Glomerular endothelial cell (primary cell): ENCODE measurements at places on chromosomes 2 and 18. TPM values are rescaled to one million over a fixed set of nuclear protein-coding genes. Genes with fewer than 3 reads are reported as not detected.

ANO7 gene
- 0.68 and 1.4 TPM in 2 replicates for total RNA-seq

SLC9A2 gene
- total RNA-seq, result 0.06 TPM in 1 of 2 replicates, not detected in the other

VRK2 gene
- total RNA-seq, result 24.6 and 25.8 TPM in 2 replicates

CHN1 gene
- 19.3 and 25.1 TPM in 2 replicates for total RNA-seq

FAM237A gene
- total RNA-seq, result not detected in 2 replicates

FBXO48 gene
- total RNA-seq, result 0.19 and 0.64 TPM in 2 replicates

IKZF2 gene
- 0.92 and 3.3 TPM in 2 replicates for total RNA-seq

MTA3 gene
- 29.0 and 37.2 TPM in 2 replicates for total RNA-seq

PMS1 gene
- 10.8 and 19.5 TPM in 2 replicates for total RNA-seq

SPEG gene
- 1.6 and 1.7 TPM in 2 replicates for total RNA-seq

CRYBA2 gene
- total RNA-seq, result not detected in 2 replicates

MOGAT1 gene
- total RNA-seq, result not detected in 2 replicates

CSRNP3 gene
- 0.44 and 0.47 TPM in 2 replicates for total RNA-seq

AMER3 gene
- total RNA-seq, result not detected in 2 replicates

NEMP2 gene
- total RNA-seq, result 1.9 and 2.5 TPM in 2 replicates

ANKRD29 gene
- 0.24 and 0.58 TPM in 2 replicates for total RNA-seq

C2orf66 gene
- 0.39 and 1.1 TPM in 2 replicates for total RNA-seq

RUFY4 gene
- total RNA-seq, result not detected in 2 replicates

CEBPZOS gene
- 18.3 and 36.0 TPM in 2 replicates for total RNA-seq

RNU2-63P gene
- not detected in 2 replicates for total RNA-seq

CYP1B1 gene
- total RNA-seq, result 6.4 and 11.9 TPM in 2 replicates
